ENCODE measurements at places on chromosomes 12 and 14. TPM values are rescaled to one million over a fixed set of nuclear protein-coding genes. Genes with fewer than 3 reads are reported as not detected.
A peak's percentile ranks its signal among the peaks of the same experiment; 100 is the strongest.

GRCh38 chr12:117533687-117534086, 172.3 kb upstream of the NOS1 start:
- H3K4me3 ChIP-seq = no peak overlapping the region
- H3K4me1 ChIP-seq = no peaks in the 10 kb centered on the region
- no peak overlapping the region for H3K27ac ChIP-seq
- H3K27me3 ChIP-seq = no peaks in the 10 kb centered on the region

The GPRC5A gene
- not detected for total RNA-seq

DNA sequence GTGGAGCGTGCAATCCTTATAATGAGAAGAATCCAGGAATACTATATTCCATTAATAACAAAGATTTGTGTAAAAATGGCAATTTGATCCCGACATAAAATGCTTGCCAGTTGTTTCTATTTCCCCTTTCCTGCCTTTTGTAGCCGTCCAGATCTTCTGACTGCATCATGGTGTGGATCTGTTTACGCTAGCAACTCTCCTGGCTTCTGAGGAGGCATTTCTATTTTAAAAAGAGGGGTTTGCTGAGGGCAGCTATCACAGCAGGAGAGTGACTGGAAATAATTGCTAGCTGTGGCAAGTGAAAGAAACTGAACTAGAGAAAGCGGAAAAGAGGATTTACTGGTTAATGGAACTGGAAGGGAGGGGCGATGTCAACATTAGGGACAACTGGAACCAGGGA, 145.6 kb downstream of the ATP23 start:
- no peak overlapping the region for H3K27ac ChIP-seq
- H3K27me3 ChIP-seq = no peaks in the 10 kb centered on the region
- no peak overlapping the region for H3K4me3 ChIP-seq
- H3K36me3 ChIP-seq = no peaks in the 10 kb centered on the region
- DNase-seq = no peak

- peaks cover 12% of the 10 kb centered on the region for H3K36me3 ChIP-seq
- peak; percentile 80 for DNase-seq
- H3K4me1 ChIP-seq = peaks cover 75% of the 10 kb centered on the region
Observed at GRCh38 chr14:100065942-100066574, 836 bp downstream of the EVL start.

DNA sequence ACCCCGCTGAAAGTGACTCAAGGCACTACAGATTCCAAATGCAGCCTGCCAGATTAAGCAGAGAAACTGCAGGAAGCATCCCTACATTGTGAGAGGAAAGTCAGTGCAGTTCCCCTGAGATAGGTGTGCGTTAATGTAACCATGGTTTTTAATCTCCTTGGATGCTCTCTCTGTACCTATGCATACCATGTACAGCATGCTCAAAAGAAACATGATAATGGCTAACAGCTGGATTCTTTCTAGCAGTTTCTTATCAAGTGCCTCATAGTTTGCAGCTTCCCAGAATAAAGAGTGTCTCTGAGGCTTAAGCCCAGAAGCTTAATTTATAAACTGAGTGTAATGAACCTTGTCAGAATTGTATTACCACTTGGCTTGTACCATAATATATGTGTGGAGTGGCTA, 17.1 kb upstream of the MDM1 start:
- no peak overlapping the region for H3K4me3 ChIP-seq
- DNase-seq = no peak
- H3K27me3 ChIP-seq = no peaks in the 10 kb centered on the region
- no peaks in the 10 kb centered on the region for H3K36me3 ChIP-seq
- H3K27ac ChIP-seq = no peak overlapping the region
- no peaks in the 10 kb centered on the region for H3K4me1 ChIP-seq

The ABCD2 gene
- 2.4 TPM for total RNA-seq

GRCh38 chr14:59154373-59154772, 34.1 kb upstream of the DAAM1 start:
- no peaks in the 10 kb centered on the region for H3K4me1 ChIP-seq
- no peak overlapping the region for H3K4me3 ChIP-seq
- no peak for DNase-seq
- H3K27me3 ChIP-seq = no peaks in the 10 kb centered on the region

DNA sequence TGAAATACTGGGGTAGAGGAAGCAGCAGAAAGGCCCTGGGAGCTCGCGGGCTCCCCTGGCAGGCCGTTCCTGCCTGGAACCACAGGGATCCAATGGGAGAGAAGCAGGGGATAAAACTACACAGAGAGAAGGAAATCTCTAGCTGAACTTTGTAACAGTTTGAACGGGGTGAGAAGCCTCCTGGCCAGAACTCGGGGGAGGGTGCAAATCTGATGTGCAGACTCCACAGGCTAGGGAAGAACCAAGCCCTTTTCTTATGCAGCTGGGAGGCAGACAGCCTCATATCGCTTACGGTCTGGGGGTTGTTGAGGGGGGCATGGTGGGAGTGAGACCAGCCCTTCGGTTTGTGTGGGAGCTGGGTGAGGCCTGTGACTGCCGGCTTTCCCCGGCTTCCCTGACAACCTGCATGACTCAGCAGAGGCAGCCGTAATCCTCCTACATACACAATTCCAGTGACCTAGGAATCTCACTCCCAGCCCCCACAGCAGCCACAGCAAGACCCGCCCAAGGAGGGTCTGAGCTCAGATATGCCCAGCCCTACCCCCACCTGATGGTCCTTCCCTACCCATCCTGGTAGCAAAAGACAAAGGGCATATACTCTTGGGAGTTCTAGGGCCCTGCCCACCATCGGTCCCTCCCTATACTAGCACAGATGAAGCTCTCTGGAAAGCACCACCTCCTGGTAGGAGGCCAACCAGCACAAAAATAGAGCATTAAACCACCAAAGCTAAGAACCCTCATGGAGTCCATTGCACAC, 143.0 kb downstream of the TMTC1 start:
- no peaks in the 10 kb centered on the region for H3K27me3 ChIP-seq
- H3K4me1 ChIP-seq = no peaks in the 10 kb centered on the region
- DNase-seq = no peak
- no peak overlapping the region for H3K27ac ChIP-seq
- H3K4me3 ChIP-seq = no peak overlapping the region

DNA sequence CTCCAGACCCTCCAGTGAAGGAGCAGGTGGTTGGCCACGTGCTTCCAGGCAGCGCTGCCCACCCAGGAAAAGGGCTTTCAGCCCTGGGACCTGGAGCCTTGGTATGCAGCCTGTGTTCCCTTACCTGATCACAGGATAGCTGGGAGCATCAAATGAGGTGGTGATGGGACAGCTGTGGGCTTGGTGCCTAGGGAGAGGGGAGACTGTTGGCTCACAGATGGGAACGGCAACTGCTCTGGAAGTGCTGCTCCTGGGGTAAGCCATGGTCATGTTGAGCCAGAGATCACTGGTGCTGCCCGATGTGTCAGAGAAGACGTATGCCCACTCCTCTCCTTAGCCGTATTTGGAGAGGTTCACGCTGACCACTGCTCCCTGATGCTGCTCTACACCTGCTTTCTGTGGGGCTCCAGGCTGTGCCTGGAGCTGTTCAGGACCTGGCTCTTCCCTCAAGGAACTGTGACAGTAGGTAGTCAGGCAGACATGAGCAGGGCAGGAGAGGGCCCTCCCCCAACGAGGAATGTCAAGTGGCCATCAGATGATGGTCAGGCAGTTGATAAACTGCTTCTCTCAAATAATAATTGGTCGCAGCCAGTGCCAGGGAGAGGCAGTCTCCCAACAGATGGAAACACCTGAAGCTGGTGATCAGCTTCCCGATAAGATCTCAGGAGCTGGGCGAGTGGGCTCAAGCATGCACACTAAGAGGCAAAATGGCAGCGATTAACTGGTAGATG, 2.8 kb upstream of the CYP46A1 start:
- peaks cover 29% of the 10 kb centered on the region for H3K4me1 ChIP-seq
- H3K27me3 ChIP-seq = no peaks in the 10 kb centered on the region
- H3K36me3 ChIP-seq = no peaks in the 10 kb centered on the region
- H3K27ac ChIP-seq = no peak overlapping the region

- H3K27me3 ChIP-seq = no peaks in the 10 kb centered on the region
- no peak overlapping the region for H3K4me3 ChIP-seq
- H3K36me3 ChIP-seq = peaks cover 4% of the 10 kb centered on the region
- H3K27ac ChIP-seq = no peak overlapping the region
- no peak for DNase-seq
Observed at GRCh38 chr14:35829449-35829848, 3.3 kb downstream of the BRMS1L start.

GRCh38 chr12:107760207-107760808, 629 bp downstream of the PRDM4 start:
- DNase-seq = peak; percentile 39
- H3K36me3 ChIP-seq = peaks cover 23% of the 10 kb centered on the region
- peak overlapping the region; percentile 72 for H3K4me3 ChIP-seq
- peak overlapping the region; percentile 54 for H3K27ac ChIP-seq

DNA sequence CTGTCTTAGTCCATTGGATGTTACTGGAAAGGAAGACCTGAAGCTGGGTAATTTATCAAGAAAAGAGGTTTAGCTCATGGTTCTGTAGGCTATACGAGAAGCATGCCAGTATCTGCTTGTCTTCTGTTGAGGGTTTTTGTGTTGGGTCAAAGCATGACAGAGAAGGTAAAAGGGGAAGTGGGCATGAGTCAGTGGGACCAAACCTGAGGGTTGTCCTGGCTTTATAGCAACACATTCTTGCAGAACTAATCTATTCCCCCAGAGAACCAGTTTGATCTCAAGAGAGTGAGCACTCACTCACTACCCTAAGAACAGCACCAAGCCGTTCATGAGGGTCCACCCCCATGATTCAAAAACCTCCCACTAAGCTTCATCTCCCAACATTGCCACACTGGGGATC, 19.0 kb upstream of the KRAS start:
- H3K36me3 ChIP-seq = no peaks in the 10 kb centered on the region
- no peak overlapping the region for H3K4me3 ChIP-seq
- DNase-seq = no peak
- no peaks in the 10 kb centered on the region for H3K27me3 ChIP-seq
- H3K4me1 ChIP-seq = no peaks in the 10 kb centered on the region

- DNase-seq = no peak
- H3K4me1 ChIP-seq = no peaks in the 10 kb centered on the region
- H3K36me3 ChIP-seq = no peaks in the 10 kb centered on the region
- H3K27ac ChIP-seq = no peak overlapping the region
- H3K4me3 ChIP-seq = no peak overlapping the region
Observed at GRCh38 chr14:90795744-90796143, 20.5 kb downstream of the TTC7B start.

DNA sequence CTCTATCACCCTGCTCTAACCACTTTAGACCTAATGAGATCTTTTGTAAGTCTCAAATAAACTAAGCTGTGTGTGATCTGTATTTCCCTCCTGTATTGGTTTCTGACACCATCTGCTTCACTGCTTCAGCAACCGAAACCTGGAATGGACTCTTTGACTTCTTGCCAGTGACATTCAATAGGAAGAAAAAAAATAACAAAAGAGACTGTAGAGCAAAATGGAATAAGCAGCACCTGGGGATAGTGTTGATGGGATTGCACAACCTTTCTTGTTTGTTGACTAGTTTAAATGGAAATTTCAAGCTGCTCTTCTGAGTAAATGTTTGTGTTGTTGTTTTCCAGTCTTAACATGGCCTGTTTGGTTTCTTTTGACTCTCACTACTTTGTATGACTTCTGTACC, 888.6 kb upstream of the SEL1L start:
- no peak overlapping the region for H3K4me3 ChIP-seq
- H3K36me3 ChIP-seq = no peaks in the 10 kb centered on the region
- no peaks in the 10 kb centered on the region for H3K27me3 ChIP-seq

The SLC38A6 gene
- total RNA-seq = 7.1 TPM

The ANGEL1 gene
- total RNA-seq = 20.2 TPM

DNA sequence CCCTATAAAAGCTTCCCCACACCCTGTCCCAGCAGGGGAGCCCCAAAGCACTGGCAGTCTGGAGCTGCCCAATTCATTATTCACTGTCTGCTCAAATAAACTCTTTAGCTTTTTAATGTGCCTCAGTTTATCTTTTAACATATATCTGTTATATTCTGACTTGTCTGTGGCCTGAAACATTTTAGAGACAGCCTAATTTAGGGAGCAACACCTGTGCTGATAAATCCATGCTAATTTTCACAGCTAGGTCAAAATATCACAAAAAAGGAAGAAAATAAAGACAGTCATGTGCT, 32.9 kb downstream of the TMTC1 start:
- H3K27ac ChIP-seq = no peak overlapping the region
- H3K36me3 ChIP-seq = no peaks in the 10 kb centered on the region
- no peaks in the 10 kb centered on the region for H3K27me3 ChIP-seq

GRCh38 chr14:43858981-43859380, 648.1 kb downstream of the FSCB start:
- no peaks in the 10 kb centered on the region for H3K27me3 ChIP-seq
- H3K36me3 ChIP-seq = no peaks in the 10 kb centered on the region
- no peak for DNase-seq
- no peak overlapping the region for H3K27ac ChIP-seq
- no peak overlapping the region for H3K4me3 ChIP-seq

GRCh38 chr12:76782526-76782925, 18.6 kb downstream of the ZDHHC17 start:
- peaks cover 7% of the 10 kb centered on the region for H3K4me1 ChIP-seq

DNA sequence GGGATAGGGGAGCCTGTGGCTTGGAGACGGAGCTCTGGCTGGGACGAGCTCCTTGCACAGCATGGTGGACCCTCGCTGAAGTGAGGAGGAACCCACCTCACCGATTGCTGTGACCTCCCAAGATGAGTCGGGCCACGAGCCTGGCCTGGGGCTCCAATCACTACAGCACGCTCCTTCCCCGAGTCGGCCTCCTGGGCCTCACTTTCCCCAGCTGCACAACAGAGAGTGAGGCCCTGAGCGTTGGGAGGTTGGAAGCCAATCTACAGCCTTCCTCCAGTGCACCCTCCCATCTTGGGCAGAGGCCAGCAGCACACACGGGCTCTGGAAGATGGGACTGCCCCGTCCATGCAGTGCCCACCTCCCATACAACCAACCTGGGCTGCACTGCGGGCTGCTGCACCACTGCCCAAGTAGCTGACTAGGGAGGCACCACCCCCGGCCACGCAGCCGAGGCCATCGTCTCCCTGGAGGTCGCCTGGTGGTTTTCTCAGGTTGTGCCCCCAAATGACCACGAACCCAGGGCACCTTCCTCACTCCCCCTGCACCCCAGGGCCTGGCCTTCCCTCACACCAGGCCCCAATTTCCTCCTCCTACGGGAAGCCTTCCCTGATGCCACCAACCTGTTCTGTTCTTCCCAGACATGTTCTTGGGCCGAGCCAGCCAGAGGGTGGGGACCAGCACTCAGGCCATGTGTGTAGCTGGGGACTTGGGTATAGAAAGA, 152.3 kb upstream of the C14orf180 start:
- H3K36me3 ChIP-seq = no peaks in the 10 kb centered on the region
- no peaks in the 10 kb centered on the region for H3K4me1 ChIP-seq
- H3K4me3 ChIP-seq = no peak overlapping the region
- H3K27ac ChIP-seq = no peak overlapping the region
- DNase-seq = no peak

DNA sequence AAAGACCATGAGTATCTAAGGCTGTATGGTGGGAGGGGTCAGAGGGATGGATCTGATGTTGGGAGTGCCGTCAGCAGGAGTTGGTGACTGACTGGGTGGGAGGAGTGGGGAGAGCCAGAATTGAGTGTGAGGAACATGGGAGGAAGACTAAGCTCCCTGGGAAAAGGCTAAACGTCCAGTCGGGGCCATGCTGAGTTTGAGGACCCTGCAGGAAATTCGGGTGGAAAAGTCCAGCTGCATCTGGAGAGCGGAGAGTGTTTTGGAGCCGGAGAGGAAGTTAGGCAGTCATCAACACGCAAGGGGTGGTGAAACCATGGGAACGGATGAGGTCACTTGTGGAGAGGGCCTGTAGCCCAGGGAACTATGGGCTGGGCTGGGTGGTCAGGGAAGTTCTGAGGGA, 60.9 kb downstream of the ELK3 start:
- H3K4me1 ChIP-seq = peaks cover 22% of the 10 kb centered on the region
- H3K27me3 ChIP-seq = no peaks in the 10 kb centered on the region
- peaks cover 15% of the 10 kb centered on the region for H3K36me3 ChIP-seq
- H3K27ac ChIP-seq = no peak overlapping the region
- no peak for DNase-seq

The POTEG gene
- total RNA-seq = not detected

Data from natural killer cell (primary cell).